HFFc6 (cell line): ENCODE measurements at places on chromosomes 13 and 19. TPM values are rescaled to one million over a fixed set of nuclear protein-coding genes. Genes with fewer than 3 reads are reported as not detected.

- no peak for DNase-seq
Measured at GRCh38 chr13:98423417-98423816, 153.5 kb downstream of the STK24 start.

GRCh38 chr13:103517066-103517767 lies 451.0 kb upstream of the SLC10A2 start:
- DNase-seq: no peak

DNA sequence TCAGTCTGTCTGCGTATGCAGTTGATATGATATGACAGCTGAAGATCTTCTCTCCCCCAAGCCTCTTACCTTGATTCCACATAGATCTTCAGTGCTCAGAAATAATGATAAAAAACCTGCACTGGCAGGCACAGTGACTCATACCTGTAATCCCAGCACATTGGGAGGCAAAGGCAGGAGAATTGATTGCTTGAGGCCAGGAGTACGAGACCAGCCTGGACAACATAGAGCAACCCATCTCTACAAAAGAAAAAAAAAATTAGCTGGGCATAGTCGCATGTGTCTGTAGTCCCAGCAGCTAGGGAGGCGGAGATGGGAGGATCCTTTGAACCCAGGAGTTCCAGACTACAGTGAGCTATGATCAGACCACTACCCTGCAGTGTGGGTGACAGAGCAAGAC lies 551.0 kb upstream of the MIR17HG start:
- no peak for DNase-seq

- no peak for DNase-seq
Measured at GRCh38 chr19:35320065-35320713, 8.8 kb upstream of the CD22 start.

DNA sequence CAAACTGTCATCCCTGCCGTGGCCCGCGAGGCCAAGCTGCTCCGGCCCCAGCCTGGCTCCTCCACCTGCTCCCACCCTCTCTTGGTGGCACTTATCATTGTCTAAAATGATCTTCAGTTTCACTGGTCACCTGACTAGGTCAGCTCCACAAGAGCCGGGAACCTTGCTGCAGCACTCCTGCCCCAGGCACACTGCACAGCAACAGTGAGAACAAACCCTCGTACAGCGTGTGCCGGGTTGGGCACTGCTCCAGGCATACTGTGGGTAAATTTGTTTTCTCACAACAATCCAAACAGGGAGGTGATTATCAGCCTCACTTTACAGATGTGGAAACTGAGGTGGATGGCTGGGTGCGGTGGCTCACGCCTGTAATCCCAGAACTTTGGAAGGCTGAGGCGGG lies 8.9 kb downstream of the DEDD2 start:
- DNase-seq: no peak

DNA sequence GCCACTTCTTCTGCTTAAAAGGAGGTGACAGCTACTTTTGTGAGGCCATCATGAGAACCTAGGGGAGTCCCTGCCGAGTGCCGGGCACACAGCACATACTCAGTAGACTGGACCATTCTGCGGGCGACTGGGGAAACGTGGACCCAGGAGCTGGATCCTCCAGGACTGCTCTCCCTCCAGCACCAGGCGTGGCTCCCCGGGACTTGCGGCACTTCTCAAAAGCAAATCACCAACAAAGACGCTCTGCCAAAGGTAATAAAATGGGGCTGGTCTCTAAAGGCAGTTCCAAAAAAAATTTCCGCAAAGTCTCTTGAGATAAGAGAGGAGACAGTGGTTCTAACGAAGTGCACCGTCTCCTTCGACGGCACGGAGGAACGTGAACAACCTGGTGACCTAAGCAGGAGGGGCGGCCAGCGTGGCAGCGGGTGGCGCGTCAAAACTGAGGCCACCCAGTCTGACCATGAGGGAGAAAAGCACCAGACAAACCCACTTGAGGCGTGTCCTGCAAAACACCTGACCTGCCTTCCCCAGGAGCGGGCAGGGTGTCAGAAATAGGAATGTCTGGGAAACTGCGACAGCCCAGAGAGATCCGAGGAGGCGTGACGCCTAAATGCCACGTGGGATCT lies 1.4 kb upstream of the TMPRSS9 start:
- DNase-seq: no peak

- no peak for DNase-seq
Measured at GRCh38 chr19:1850809-1851653, 2.7 kb upstream of the REXO1 start.

DNA sequence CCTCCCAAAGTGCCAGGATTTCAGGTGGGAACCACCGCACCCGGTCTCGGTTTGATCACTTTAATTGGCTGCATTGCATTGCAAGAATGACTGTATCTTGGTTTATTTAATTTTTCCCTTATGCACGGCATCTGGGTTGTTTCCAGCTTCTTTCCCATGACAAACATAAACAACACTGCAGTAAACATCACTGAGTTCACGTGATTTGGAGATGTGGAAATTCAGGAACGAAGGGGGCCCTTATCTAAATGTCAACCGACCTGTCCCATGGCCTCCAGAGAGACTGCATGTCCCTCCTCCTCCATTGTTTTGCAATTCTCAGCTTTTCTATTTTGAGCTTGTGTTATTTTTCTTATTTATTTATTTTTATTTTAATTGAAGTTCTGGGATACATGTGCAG lies 14.4 kb upstream of the SULT2B1 start:
- no peak for DNase-seq

DNA sequence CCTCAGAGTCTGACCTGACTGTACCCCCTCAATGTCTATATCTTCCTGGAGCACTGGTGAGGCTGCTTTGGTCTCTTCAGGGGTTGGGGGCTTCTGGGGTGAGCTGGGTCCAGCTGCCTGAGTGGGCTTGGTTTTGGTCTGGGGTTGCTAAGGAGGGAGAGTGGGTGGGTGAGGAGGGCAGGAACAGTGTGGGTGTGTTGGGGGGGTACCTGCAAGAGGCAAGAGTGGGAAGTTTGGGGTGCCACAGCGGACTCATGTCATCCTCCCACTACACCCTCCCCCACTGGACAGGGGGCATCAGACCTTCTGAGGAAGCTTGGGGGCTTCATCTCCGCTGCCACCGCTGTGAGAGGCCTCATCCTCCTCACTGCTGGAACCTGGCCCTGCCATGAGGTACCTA lies 13.6 kb downstream of the ZNF575 start:
- DNase-seq: no peak

- DNase-seq: peak; percentile 31
Measured at GRCh38 chr13:98900442-98900841, 77.4 kb downstream of the DOCK9 start.

- DNase-seq: no peak
Measured at GRCh38 chr19:12666265-12667048, at the start of the genes MAN2B1 and WDR83. TSS of gene MAN2B1 (minus strand) at chr19:12666742. CDS start at chr19:12666701, 41 bp downstream. TSS of gene WDR83 (plus strand) at chr19:12666807. CDS start at chr19:12669791, 2,984 bp downstream.

DNA sequence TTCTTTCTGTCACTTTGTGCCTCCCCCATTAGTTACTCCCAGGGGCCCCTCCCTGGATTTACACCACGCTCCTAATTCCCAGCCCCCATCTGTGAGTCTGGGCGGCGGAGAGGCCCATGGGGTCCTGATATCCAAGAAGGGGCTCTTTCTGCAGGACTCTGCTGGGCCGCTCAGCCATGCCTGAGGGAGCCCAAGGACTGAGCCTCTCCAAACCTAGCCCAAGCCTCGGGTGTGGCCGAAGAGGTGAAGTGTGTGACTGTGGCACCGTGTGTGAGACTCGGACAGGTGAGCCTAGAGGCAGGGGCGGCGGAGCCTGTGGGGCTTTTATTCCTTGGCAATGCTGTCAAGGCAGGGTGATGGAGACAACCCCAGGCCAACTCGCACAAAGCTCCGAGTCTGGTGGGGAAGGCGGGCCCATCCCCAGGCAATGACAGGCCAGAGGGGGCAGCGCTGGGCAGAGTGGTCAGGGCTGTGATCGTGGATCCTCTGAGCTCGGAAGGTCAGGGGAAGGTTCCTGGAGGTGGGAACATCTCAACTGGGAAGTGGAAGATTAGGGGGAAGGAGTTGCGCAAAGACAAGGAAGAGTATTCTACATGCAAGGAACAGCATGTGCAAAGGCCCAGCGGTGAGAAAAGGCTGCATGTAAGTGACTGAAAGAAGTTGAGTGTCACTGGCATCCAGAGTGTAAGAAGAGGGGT lies 1.6 kb downstream of the PLEKHG2 start:
- no peak for DNase-seq

DNA sequence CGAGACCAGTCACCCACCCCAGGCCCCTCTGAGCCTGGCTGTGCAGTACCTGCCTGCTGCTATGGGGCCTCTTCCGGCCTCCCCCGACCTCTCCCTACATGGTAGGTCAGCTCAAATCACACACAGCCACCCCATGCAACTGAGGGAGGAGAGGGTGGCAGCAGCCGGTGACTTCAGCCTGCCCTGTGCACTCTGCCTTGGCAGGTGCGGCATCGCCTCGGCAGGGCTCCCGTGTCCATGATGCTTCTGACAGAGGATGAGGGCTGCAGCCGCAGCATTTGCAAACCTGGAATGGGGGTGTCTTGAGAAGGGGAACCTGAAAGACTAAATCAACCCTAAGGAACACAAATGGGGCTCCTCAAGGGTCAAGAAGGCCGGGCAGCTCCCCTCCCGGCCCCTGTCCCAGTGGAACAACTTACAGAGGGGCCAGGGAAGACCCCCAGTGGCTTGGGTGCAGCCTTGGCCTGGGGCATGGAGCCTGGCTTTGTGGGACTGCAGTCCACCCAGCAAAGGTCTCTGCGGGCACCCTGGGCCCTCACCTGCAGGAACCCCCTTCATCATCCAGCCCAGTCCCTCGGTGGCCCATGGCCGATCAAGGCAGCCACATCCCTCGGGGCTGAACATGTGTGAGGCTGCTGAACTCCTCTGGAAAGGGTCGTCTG lies 6.7 kb downstream of the TEX29 start:
- no peak for DNase-seq

GRCh38 chr19:48674216-48674809 lies 1.5 kb upstream of the NTN5 start:
- DNase-seq: no peak

GRCh38 chr13:46698910-46699460 lies 98.0 kb downstream of the ESD start:
- DNase-seq: no peak

- DNase-seq: no peak
Measured at GRCh38 chr19:48499316-48500090, 12.1 kb downstream of the LMTK3 start.

GRCh38 chr13:106329941-106330340 lies 205.5 kb downstream of the EFNB2 start:
- no peak for DNase-seq

- peak; percentile 19 for DNase-seq
Measured at GRCh38 chr19:47351548-47351947, 2.4 kb downstream of the DHX34 start.

DNA sequence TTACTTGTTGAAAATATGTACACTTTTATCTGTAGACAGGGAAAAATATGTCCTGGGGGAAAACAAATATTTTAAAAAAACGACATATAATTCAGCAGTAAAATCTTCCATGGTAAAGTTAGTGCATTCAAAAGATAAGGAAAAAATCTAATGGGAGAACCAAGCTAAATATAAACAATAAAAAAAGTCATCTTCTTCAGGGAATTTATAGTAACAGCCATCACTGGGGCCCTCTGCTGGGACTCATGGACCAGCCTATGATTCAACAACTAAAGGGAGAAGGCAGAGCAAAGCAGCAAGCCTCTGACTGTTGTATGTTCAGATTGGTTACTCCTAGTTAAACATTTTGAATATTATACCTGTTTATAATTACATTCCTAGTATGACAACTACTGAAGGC lies 93.0 kb downstream of the ITGBL1 start:
- DNase-seq: peak; percentile 25

GRCh38 chr19:13604902-13605586 lies 98.8 kb upstream of the CACNA1A start:
- DNase-seq: no peak

GRCh38 chr13:110665491-110666254 lies 40.2 kb downstream of the CARS2 start:
- no peak for DNase-seq

DNA sequence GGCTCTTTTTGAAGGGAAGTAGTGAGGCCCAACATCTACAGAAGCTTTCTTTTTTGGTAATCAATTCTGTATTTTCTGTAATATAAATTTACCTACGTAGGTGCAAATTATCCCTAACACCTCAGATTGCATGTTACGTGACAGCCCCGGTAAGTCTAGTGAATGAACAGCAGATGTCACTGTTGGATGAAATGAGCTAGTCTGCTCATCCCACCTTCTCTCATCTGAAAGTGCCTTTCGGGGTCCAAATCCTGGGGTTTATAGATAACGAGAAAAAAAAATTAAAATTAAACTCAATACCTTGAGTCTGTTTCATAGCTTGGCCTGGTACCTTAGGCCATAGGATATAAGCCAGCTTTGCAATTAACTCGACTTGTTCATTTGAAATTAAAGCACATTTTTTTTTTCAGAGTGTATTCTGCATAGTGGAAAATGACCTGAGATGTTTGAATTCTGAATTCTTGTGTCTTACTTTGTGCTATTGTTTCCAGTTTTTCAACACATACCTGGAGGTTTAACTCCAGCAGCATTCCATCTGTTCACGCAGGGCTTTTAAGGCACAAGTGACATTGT lies 548.2 kb downstream of the GPC5 start:
- DNase-seq: no peak

DNA sequence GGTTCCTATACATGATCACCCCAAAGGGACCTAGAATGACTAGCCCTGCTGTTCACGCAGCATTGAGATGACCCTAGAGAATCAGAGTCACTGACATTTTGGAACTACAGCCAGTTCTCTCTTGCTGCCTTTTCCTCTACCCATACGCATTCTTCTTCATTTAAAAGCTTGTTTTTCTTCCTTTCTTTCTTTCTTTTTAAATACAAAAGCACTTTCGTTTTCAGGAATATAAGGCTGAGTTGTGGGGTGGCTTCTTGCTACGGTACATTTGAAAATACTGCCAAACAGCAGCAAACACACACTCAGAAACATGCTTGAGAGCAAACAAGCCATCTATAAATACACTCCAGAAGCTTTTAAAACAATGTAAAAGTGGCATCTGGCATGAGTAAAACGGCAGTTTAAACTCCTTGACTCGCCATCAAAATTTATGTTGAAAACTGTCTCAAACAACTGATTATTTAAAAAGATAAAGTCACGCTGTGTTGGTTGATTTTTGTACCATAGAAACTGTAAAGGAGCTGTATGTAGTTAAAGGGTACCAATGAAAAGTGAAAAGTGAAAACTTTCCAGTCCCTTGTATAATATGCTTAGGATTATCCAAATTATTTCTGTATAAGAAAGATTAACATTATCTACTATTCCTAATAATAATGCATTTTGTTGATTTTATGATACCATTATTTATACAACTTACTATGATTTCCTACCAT lies 95.6 kb downstream of the PCDH9 start:
- DNase-seq: no peak

DNA sequence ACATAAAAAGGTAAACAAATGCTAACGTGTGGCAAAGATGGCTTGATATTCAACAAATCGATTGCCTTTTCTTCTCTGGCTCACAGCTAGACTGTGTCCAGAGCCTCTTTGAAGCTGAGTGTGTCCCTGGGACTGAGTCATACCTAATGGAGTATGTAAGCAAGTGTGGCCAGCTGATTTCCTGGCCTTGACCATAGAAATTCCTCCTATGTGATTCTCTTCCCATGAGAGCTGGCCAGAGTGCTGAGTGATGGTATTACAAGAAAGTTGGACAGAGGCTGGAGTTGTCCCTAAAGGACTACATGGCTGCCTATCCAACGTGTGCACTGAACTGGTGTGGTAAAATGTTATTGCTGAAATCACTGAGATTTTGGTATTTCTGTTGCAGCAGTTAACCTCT lies 320.1 kb upstream of the SLC10A2 start:
- no peak for DNase-seq

Gene SAE1
- 161 and 176 TPM in 2 replicates for total RNA-seq

Gene ANGPTL8
- total RNA-seq: not detected in 3 replicates

Gene KANK3
- not detected in 3 replicates for total RNA-seq

Gene PBX4
- total RNA-seq: 0.15 to 0.64 TPM (median 0.28 TPM) in 3 replicates

Gene RAB3A
- total RNA-seq: 6.2 and 9.5 TPM in 2 replicates

Gene TSHZ3
- total RNA-seq: 8.0 and 12.9 TPM in 2 replicates

Gene CYP2B6
- total RNA-seq: not detected in 3 replicates

Gene PRR22
- 1.3 to 1.4 TPM (median 1.4 TPM) in 3 replicates for total RNA-seq

Gene C1QTNF9B
- not detected in 2 replicates for total RNA-seq
